ENCODE measurements at places on chromosomes 5 and 9.

GRCh38 chr5:174272671-174273070 is 227.2 kb downstream of the NSG2 start:
- no peak for DNase-seq

- DNase-seq = no peak
Observed at GRCh38 chr5:132064140-132064539, 3.7 kb downstream of the IL3 start.

- no peak for DNase-seq
Observed at GRCh38 chr5:43215073-43215631, 23.1 kb downstream of the NIM1K start.

- no peak for DNase-seq
Observed at GRCh38 chr5:56666901-56667300, 148.4 kb upstream of the MAP3K1 start.

DNA sequence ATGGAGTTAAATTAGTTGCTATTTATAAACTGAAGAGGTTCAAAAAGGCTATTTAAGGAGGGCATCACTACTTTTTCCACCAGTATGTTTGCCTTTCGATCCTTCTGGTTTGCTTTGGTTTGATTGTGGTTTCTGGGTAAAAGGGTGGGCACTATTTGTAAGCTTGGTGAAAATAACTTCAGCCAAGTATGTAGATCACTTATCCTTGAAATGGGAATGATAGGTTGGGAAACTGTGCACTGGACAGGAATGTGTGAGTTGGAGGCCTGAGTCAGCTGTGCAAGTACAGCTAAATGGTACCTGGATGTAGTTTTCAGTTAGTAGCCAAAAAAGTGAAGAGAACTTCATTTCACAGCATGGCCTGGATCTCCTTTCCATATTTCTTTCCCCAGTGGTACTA is 466.2 kb downstream of the ENC1 start:
- no peak for DNase-seq

DNA sequence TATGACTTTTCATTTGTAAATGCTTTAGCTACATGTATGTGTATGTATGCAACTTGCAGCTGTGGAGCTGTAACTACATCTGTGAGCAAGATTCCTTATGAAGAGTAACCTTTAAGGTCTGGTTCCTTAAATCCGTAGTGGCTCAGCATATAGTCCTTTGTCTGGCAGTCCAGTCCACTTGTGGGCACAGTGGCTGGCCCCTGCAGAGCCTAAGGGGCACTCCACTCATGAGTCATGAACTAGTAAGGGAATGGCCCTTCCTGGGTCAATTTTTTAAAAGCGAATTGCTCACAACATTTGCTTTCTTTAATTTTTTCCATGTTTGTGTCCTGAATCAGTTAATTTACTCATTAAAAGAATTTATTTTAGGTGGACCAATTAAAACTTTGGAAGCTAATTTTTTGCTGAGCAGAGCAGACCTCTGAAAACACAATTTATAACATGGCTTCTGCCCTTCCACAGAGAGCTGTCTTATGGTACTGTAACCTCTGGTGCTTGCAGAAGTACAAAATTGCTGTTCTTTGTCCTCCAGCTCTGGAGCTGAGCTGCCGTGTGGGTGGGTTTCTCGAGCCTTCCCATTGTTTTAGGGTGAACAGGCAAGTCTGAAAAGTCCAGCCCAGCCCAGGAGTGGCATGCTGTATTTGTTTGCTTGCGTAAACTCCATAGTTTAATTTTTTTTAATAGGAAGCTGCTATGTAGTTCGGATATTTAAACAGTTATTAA is 110.1 kb downstream of the MVB12B start:
- no peak for DNase-seq

GRCh38 chr9:26066237-26066636 is 388.0 kb upstream of the TUSC1 start:
- DNase-seq = no peak
